ENCODE measurements at places on chromosomes 12 and 14.

DNA sequence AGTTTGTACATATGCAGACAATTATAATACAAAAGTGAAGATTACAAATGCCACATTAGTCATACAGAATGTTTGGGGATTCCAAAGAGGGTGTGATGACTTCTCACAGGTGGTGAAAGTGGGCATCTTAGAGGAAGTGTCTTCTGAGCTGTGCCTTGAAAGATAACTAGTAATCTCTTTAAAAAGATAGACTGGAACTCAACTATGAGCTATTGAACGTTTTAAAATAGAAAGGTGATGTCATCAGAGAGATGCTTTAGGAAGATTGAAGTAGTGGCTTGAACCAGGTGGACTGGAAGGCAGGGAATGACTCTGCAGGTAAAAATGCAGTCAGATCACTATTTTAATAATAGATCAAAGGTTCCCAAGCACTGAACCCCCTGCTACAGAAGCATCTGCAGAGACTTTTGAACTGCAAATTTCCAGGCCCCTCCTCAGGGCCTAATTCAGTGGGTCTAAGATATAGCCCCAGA lies 50.3 kb downstream of the SYT1 start:
- no peak for DNase-seq

GRCh38 chr14:101955695-101956161 lies 8.6 kb upstream of the DYNC1H1 start:
- DNase-seq: no peak

- DNase-seq: no peak
Observed at GRCh38 chr14:55881577-55882241, 236.5 kb upstream of the PELI2 start.

- DNase-seq: no peak
Observed at GRCh38 chr12:90253136-90253535, 544.5 kb upstream of the ATP2B1 start.

DNA sequence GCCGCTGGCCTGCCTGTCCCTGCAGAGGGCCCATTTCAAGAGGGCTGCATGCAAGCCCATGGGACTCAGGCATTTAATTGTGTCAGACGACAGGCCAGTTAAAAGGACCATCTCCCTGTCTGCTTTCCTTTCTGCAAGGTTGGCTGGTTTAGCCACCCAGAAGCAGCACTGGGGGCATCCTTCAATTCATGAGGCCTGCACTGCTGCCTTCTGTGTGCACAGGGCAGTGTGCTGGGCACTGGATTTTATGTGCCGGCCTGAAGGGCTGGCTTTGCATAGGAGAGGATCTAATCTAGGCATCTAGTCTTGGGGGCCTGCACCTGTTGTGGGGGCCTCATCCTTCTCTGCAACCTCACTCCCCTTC lies 114.1 kb upstream of the FKBP4 start:
- DNase-seq: no peak

DNA sequence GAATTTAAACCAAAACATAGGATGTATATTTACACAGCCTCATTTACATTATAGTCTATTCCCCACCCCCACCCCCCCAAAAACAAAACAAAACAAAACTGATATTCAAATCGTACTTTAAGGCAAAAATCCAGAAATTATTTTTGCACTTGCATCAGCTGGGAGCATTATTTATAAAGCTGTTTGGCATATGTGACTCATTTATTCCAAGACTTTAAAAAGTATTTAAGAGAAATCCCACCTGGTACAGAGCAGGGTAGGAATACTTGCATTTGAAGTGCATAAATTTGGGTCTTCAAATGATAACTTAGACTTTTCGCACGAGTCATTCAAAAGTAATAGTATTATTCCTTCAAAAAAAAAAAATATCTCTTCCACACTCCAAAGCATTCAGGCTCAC lies 1.1 kb downstream of the KLHL28 start:
- DNase-seq: no peak

GRCh38 chr12:21276826-21277225 lies 57.9 kb downstream of the SLCO1A2 start:
- DNase-seq: no peak

DNA sequence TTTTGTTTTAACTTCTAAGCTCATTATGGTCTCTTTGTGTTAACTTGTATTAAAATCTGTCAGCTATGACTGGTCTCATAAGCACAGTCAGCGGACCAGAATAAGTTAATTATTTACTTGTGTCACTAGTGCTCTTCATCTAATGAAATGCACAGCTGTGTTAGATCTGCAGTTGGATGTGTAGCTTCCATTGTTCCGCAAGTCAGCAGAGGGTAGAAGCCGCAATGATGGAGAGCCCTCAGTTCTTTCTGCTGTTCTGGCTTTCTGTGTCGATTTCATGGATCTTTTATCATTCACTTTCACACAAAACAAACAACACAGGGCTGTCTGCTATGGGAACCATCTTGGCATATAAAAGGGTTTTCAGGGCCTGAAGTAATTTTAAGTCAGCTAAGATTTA lies 89.3 kb upstream of the RFX4 start:
- DNase-seq: no peak

- DNase-seq: no peak
Observed at GRCh38 chr12:113463746-113464451, 7.8 kb downstream of the LHX5 start.

GRCh38 chr12:56253091-56253490 lies 5.1 kb downstream of the ANKRD52 start:
- DNase-seq: no peak

- DNase-seq: no peak
Observed at GRCh38 chr14:104563191-104563741, 16.3 kb upstream of the C14orf180 start.

DNA sequence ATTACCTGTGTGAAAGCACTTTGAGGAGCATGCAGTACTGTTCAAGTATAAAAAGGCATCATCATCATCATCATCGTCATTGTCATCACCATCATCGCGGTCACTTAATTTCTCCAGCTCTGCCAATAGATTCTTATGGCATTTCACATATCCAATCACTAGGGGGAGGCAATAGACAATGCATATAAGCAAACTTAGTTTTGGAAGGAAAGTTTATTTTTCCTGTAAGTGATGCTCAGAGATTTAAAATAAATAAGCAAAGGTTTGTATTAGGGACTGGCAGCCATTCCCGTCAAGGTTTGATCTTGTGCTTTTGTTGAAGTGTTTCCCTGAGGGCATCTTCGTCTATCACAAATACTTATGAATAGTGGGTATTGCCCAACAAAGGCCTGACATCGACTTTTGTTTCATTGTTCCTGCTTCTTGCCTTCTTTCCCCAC lies 127.4 kb downstream of the KTN1 start:
- peak; percentile 42 for DNase-seq

GRCh38 chr12:72134246-72135020 lies 137.7 kb upstream of the TRHDE start:
- DNase-seq: no peak

GRCh38 chr12:48832321-48833060 lies 14.2 kb downstream of the CACNB3 start:
- DNase-seq: no peak

DNA sequence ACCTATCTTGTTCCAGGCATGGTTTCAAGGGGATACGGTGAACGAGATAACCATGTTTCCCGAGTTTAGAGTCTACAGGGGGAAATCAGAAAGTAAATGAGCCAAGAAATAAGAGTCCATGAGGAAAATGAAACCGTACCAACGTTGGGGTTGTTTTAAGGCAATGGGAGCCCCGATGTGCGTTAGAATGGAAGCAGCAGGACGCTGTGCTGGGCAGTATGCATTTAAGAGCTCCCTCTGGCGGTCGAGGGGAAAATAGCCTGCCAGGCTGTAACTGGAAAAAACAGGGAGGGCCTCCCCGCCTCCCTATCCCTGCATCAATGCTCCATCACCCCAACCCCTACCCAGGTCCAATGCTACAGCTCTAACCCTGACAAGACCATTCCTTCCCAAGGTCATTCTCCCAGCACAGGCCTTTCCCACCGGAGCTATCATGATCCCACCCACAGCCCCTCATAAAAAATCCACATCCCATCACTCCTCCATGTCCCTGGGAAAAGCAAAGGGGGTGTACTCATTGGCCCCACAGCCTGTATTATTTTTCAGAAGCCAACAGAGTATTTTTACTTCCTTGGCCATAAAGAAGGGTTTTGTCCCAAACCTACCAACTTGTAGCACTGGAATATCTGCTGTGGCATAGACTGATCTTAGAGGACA lies 226.3 kb upstream of the NOS1 start:
- DNase-seq: peak; percentile 16

DNA sequence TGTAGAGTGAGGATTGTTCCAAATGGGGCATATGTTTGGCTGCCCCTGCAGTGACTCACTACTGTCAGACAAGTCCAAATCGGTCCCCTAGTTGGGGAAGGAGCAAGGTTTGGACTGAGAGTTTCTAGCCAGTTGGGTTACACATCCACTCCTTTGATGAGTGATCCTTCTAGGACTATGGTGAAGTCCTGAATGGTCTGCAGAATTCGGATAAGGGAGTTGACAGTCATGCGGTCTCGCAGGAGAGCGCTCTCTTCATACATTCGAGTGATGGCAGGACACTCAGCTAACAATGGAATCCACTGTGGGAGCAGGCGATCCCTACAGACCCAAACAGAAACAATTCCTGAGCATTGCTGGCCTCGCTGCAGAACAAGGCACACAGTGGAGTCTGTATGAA lies 61.5 kb upstream of the SINHCAF start:
- no peak for DNase-seq

GRCh38 chr12:120821878-120822277 lies 82.3 kb downstream of the SPPL3 start:
- no peak for DNase-seq

DNA sequence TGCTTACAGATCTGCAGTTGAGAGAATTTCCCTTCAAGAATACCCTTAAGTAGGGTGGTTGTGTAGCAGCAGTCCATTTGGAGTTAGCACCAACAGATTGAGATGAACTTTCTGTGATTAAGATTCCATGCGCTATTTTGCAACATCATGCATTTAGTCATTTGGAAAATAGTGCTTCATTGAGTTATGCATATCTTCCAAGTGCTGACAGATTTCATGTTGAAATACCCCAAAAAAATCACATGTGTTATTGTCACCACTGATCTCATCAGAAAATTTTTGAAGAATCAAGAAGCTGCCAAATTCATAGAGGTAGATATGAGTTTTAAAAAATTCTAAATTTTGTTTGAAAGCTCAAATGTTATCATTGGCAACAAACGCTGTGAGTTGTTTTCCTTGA lies 35.5 kb upstream of the OSBPL8 start:
- no peak for DNase-seq

GRCh38 chr12:43357141-43357540 lies 194.9 kb downstream of the ADAMTS20 start:
- peak; percentile 57 for DNase-seq

GRCh38 chr12:43937947-43938346 lies 102.1 kb downstream of the TMEM117 start:
- no peak for DNase-seq

DNA sequence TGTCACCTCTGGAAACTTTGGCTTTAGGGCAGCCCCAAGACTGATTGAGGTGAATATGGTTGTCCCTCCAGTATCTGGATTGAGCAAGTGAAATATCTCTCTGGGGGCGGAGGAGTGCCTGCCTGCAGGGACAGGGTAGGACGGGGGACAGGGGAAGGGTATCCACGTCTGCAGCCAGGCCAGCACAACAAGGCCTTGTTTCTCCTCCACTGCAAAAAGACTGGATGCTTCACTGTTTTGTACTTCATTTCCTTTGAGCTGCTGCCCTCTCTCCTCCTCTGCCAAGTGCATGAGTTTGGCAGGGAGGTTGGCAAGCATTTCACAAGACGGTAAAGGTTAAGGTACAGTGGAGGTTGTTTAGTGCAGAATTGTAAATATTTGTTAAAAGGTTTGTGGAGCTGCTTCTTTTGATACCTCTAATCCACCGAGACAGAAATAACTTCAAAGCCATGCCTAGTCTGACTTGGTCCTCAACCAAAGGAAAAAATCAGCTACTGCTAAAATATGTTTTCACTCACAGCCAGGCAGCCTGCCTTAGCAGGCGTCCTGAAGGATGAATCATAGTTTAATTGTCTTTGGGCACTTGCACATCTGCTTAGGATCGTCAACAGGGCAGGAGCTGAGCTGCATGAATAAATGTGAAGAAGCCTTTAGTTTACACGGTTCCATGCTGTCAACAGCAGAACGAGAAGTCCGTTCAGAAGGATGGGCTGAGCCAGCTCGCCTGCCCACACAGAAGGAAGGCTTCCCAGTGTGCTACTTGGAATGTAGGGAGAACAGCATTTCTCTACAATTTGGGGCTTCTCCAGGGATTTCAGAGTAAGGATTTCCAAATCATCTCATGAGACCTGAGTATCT lies 269.7 kb downstream of the TTC6 start:
- no peak for DNase-seq

GRCh38 chr12:54611715-54612149 lies 23.0 kb downstream of the LACRT start:
- DNase-seq: no peak

DNA sequence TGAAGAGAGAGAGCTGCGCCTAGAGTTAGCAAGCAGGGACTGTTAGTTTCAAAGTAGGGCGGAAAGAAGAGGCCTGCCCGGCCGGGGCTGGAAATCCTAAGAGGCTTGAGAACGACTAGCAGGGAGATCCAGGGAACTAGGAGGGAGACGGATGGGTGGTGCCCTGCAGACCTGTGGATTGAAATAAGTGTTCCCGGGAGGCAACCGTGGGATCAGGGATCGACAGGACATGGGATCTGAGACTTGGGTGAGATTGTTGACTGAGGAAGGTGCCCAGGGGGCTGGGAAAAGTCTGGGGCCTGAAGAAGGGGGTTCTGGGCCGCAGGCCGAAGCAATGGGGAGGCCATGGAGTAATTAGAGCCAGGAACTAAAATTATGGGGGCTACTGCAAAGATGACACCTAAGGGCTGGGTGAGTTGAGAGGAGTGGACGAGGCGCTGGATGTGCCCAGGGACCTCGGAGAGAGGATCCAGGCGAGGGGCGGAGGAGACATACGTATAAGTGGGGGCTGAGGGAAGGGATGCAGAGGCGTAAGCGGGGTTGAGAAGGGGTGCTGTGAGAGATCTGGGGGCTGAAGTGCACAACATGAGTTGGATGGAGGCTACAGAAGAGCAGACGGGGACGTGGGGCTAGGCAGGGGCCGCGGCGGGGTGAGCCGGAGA lies 635 bp downstream of the LTA4H start:
- DNase-seq: no peak

- peak; percentile 64 for DNase-seq
Observed at GRCh38 chr12:14723763-14724162, 27.4 kb upstream of the GUCY2C start.

- no peak for DNase-seq
Observed at GRCh38 chr14:105281371-105282097, 19.3 kb downstream of the BRF1 start.

- no peak for DNase-seq
Observed at GRCh38 chr14:92443741-92444140, 69.8 kb upstream of the RIN3 start.
